ENCODE measurements at places on chromosomes 3 and 15. TPM values are rescaled to one million over a fixed set of nuclear protein-coding genes. Genes with fewer than 3 reads are reported as not detected.

CHRFAM7A gene
- 6.7 TPM for total RNA-seq

ITIH1 gene
- total RNA-seq, result not detected

CLCN2 gene
- total RNA-seq, result 5.4 TPM

ELP6 gene
- 27.5 TPM for total RNA-seq

RASGRF1 gene
- total RNA-seq, result 0.64 TPM

ZXDC gene
- total RNA-seq, result 7.8 TPM
